Activated T-cell treated with anti-CD3 and anti-CD28 coated beads, Interleukin-2, amount 50 U/mL, for 48 hours (primary cell): ENCODE measurements at places on chromosomes 6 and 20.

DNA sequence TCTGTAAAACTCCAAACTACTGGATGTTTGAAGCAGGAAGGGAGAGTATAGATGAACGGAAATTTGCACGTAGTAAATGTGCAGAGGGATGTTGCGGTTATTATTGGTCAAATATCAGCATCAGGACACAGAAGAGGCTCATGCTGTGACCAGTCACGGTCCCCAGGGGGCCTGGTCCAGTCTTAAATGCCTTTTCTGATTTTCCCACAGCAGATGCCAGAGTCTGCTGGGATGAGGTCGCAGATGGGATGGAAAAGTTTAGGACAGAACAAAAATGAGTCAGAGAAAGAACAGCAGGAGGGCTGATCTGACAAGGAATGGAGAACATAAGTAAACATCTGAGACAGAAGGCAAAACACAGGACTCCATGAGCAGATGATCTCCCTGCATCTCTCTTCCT, 11.7 kb upstream of the SIRPG start:
- DNase-seq = no peak

DNA sequence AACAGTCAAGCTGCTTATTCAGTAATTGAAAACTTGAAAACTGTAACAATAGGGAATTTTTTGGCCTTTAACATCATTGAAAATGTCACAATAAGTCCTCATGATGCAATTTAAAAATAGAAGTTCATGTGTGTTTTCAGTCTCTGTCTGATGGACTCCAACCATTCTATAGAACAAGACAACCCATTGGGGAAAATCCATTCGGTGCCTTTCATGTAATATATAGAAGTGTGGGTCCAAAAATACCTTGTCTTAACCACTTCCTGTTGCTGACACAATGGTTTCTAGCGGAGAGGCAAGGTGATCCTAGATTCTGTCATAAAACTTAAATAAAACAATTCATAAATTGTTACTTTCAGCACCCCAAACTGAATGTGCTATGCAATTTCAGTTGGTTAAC, 1131.3 kb upstream of the MAP3K7 start:
- no peak for DNase-seq

DNA sequence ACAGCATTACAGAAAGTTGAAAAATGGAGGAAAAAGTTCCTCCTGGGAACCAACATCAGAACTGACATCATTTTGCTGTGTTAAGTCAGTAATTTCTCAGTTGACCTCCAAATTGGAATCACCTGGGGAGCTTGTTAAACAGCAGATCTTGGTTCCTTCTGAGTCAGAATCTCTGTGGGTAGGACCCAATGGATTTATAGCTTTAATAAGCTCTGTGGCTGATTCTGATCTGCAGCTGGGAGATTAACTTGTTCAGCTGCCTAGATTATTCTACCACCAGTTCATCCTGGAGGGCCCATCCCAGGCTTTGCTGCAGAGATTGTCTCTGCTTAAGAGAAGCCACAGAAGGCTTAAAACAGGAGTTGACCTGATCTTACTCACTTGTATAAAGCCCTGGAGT, 90.7 kb upstream of the POPDC3 start:
- no peak for DNase-seq

DNA sequence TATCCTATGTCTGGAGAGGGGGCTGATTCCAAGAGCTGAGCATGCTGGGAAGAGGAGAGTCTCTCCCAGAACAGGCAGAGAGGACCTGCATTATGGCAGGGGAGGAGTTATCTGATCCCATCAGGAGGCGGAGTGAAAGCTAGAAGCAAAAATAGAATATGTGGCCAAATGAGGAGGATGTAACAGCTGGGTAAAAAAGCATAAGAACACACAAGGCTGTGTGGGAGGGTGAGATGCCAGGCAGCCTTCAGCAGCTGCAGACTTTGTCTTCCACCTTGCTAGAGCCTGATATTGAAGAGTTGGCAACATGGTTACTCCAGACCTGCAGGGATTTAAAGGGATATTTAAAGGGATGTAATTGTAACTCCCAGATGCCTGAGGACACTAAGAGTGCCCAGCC, 167.1 kb downstream of the PTPRT start:
- DNase-seq = no peak

- DNase-seq = peak; percentile 49
Observed at GRCh38 chr6:137094411-137095008, 49.7 kb upstream of the IL20RA start.

GRCh38 chr6:52081237-52081636, 6.2 kb downstream of the PKHD1 start:
- no peak for DNase-seq
